ENCODE measurements at places on chromosomes 16 and 17. TPM values are rescaled to one million over a fixed set of nuclear protein-coding genes. Genes with fewer than 3 reads are reported as not detected.

The CENPV gene
- total RNA-seq: 1.9 TPM

DNA sequence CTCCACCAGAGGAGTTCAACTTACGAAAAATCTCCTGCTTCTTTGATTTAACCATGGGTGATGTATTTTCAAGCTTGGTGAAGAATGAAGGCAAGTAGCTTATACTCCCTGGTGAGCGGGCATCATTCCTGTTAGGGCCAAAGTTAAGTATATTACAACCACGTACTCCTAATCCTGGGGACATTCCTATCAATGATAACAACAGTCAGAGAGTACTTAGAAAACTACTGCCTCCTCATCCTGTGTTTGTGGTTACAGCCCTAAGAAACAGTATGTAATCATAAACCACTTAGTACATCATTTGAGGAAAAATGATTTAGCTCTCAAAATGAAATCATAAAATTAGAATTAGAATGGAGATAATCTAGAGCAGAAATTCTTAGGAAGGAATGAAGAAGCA, 47.3 kb downstream of the TTC19 start:
- no peak for DNase-seq

GRCh38 chr17:9239793-9240658, 218.7 kb downstream of the NTN1 start:
- DNase-seq: no peak

- DNase-seq: no peak
These were observed 10.8 kb downstream of the TMEM235 start for GRCh38 chr17:78242024-78242742.

DNA sequence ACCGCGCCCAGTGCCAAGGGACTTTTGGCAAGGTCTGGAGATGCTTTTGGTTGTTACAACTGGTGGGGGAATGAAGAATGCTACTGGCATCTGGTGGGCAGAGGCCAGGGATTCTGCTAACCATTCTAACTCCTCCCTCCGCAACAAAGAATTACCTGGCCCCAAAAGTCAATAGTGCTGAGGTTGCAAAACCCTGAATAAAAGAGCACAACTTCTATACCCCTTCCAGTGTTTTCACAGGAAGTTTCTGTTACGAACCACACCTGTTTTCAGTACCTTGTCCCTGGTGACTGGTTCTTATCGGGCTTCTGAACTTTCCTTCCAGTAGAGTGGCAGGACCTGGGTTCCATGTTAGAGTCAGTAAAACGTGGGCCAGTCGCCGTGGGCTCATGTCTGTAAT, 17.3 kb downstream of the ABAT start:
- no peak for DNase-seq

The MPP2 gene
- 0.48 TPM for total RNA-seq

DNA sequence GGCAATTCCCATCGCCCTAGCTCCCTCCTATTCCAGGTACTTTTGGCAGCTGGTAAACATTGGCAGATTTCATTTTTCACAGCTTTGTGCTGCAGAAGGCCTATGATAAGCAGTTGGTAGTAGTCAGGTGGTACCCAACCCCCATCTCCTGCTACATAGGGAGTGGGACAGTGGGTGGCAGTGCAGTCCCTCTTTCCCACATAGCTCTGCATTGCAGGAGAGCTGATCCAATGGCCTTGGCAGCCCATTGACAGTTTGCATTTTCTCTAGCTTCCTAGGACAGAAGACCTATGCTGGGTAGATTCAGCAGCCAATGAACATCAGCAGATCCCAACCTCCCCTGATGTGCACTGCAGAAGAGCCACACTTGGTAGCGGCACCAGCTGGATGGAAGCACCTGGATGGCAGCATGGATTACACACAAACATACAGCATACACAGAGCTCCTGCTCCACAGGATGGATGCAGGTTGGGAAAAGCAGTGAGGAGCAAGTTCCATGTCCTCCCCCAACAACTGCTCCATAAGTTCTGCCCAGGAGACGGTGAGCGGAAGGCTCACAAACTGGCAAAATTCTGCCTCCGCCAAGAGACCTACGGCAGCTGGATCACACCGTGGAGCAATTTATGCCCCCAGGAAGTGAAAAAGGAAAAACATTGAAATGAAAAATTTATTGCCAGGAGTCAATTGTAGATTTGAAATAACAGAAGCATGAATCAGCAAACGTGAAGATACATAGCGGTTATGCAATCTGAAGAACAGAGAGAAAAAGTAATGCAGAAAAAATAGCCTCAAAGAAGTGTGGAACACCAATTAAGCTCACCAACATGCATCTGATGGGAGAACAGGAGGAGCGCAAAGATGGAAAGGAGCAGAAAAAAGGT, 95.7 kb downstream of the CACNG1 start:
- DNase-seq: no peak

GRCh38 chr17:82882715-82883418, 43.0 kb upstream of the ZNF750 start:
- no peak for DNase-seq

The SCARF1 gene
- total RNA-seq: 5.7 TPM

The MAF gene
- 23.6 TPM for total RNA-seq

DNA sequence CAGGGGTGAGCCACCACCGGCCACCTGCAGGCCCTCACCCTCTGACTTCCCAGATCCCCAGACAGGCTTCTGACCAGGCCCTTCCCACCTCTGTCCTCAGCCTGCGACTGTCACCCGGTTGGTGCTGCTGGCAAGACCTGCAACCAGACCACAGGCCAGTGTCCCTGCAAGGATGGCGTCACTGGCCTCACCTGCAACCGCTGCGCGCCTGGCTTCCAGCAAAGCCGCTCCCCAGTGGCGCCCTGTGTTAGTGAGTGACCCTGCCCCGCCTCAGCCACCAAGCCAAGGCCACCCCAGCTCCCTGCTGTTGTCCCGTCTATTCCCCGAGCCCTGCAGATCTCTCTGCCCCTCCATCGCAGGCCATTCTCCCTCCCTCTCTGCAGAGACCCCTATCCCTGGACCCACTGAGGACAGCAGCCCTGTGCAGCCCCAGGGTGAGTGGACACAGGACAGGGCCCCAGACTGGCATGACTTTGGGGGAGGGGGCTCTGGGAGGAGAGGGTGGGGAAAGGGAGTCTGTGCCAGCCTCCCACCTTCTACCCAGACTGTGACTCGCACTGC, 1.9 kb downstream of the NTN3 start:
- DNase-seq: no peak

DNA sequence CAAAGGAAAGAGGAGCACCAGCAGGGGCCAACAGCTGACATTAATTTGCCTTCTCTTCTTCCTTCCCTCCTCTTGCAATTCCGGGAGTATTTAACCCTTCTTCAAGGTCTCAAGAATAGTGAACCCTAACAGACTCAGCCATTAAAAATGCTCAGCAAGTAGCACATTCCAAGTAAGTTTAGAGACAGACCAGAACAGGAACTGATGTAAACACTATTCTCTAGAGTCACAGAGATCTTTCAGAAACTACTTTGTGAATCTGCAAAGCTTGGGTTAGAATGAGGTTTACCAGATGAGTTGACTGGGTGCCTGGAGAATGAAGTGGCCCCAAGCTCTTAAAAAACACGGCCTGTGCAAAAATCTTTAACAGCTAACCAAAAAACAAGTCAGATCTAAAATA, 50.9 kb downstream of the TEX2 start:
- DNase-seq: no peak

DNA sequence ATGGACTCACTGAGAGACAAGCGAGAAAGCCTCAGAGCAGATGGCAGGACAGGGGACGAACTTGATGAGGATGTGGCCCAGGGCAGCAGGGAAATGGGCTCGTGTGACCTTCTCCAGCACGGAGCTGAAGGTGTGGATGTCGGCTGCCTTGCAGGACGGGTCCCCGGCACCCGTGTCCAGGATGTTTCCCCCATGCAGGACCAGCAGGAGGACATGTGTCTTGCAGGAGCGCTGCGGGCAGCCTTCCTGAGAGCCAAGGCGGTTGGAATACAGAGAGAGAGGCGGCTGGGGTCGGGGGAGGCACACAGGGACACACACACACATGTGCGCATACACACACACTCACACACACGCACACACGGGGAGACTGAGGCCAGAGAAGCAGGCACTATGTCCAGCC, 39.3 kb downstream of the PIMREG start:
- no peak for DNase-seq

GRCh38 chr17:77966476-77966875, 8.0 kb downstream of the TNRC6C start:
- DNase-seq: no peak

DNA sequence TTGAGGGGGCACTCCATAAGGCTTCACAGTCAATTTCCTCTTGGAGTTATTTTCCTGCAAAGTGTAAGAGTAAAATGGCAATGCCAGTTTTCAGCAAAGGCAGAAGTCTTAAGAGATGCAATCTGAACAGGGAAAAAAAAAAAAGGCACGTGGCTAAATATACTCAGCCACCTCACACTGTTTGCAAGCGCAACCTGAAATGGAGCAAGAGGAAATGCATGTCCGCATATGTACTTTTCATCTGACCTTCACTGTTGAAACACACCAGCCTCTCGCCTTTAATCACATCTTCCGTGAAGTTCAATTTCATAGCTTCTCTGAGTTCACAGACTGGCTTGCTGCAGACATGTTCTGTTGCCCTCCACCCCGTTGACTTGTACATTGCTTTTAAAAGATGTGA, 101.4 kb downstream of the KATNIP start:
- no peak for DNase-seq
